Daoy (cell line): ENCODE measurements at places on chromosomes 13 and 19.

DNA sequence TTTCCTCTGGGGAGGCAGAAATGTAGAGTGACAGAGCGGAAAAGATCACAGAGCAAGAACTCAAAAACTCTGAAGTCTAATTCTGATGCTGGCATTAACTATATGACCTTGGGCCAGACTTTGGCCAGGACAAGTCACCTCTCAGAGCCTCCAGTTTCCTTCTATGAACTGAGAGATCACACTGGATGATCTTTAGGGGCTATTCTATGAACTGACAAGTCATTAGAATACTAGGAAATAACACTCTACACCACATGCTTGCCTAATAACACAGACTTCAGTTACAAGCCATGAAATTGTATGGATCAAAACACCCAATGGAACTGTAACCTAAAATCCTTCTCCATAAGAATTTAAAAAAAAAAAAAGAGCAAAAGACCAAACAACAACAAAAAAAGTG, 16.9 kb downstream of the SLC25A30 start:
- DNase-seq: no peak

DNA sequence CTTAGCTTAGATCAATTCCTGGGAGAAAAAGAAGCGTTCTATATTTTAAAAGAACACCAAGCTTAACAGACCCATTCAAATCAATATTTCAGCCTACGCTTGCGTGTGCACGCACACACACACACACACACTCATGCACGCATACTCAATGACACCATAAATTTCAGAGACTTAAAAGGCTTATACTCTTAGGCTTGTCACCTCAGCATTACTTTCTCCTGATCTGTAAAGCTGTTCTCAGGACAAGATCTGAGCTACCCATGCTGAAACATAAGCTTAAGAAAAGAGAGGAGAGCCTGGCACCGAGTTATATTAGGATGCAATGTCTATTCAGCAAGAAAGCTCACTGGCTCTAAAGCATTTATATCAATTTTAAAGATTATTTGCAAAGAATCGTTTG, 368.5 kb downstream of the FGF14 start:
- DNase-seq: no peak

- peak; percentile 76 for DNase-seq
These were observed at the start of gene KDELR1 for GRCh38 chr19:48391100-48392005. Gene KDELR1, minus strand, starts transcription at chr19:48391551. Its CDS starts 193 bp downstream, at chr19:48391358.

GRCh38 chr19:19115954-19116353, 22.3 kb downstream of the TMEM161A start:
- peak; percentile 53 for DNase-seq

GRCh38 chr19:56423276-56423984, 19.3 kb downstream of the ZNF583 start:
- no peak for DNase-seq
